ENCODE measurements at places on chromosomes 2 and 18.

GRCh38 chr2:134348760-134349159 is 94.9 kb downstream of the MGAT5 start:
- no peak for DNase-seq

- DNase-seq, result no peak
Measured at GRCh38 chr2:240397542-240397916, 37.9 kb upstream of the GPC1 start.

DNA sequence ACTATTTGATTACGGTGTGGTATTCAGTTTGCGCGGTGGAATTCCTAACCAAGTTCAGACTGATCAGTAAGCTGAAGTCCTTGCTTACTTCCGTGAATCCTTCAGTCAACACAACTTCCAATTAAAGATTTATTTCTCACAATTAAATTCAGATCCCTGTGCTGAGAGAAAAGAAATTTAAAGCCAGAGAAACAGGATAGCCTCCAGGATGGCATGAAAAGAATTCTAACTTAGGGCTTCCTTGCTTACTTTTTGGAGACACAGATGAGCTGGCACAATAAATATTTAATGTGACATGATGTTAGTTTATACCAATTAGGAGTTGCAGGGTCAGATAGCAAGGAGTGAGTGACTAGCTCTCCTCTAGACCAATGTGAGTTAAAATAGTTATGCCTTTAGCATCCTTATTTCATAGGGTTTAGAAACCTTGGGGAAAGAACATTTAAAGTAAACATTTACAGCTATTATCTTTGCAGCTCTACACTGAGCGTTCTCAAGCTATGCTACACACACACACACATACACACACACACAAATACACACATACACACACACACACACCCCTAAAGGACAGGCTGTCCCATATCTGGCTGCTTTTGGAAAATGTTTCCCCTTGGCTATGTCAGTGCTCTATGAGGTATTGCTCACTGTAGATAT is 151.0 kb downstream of the TRIB2 start:
- DNase-seq, result no peak

- DNase-seq, result no peak
Measured at GRCh38 chr18:45553723-45554388, 61.4 kb upstream of the SLC14A2 start.

Measured in thoracic aorta (tissue), 2 donors.